ENCODE measurements at places on chromosomes 5 and 9. TPM values are rescaled to one million over a fixed set of nuclear protein-coding genes. Genes with fewer than 3 reads are reported as not detected.

DNA sequence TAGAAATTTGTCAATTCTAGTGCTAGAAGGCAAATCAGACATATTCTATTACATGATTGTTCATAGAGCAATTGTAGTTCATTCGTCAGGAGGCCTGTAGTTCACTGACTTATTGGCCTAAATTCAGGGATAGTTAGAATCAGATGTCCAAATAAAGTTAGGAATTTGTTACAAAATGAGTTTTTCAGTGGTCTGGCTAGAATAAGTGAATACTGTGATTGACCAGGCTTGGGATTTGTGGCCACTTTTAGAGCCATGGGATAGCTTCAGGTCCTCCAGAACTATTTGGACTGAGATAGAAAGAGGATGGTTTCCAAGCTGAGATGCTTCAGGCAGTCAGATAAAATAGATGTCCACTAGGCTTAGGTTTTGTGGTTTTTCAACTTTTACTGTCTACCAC lies 199.1 kb upstream of the MPDZ start:
- H3K4me3 ChIP-seq, result no peak overlapping the region
- H3K27ac ChIP-seq, result no peak overlapping the region
- DNase-seq, result no peak
- H3K36me3 ChIP-seq, result peaks cover 19% of the 10 kb centered on the region
- peaks cover 11% of the 10 kb centered on the region for H3K4me1 ChIP-seq

DNA sequence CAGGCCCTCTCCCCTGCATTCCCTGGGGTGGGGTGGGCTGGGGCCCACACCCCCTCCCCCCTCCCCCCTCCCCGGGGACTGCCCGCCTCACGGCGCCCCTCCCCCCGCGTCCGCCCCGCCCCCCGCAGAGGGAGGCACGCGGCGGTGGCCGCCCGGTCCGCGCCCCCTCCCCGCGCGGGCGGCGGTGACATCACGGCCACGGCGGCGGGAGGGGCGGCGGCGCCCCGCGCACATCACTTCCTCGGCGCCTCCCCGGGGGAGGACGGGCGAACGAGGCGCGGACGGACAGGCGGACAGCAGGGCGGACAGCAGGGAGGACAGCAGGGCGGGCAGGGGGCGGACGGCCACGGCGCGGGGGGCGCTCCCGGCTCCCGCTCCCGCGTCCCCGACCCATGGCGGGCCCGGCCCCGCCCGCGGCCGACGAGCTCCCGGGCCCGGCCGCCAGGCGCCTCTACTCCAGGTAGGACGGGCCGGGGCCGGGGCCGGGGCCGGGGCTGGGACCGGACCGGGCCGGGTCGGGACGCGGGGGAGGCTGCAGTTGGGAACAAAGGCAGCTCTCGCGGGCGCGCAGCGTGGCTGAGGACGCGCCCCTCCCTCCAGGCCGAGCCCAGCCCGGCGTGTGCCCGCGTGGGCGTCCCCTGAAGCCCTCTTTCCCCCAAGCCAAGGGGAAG lies at the start of gene GPSM1:
Gene GPSM1, plus strand, starts transcription at position 236 of the 671 bp plus-strand sequence. Its CDS starts 157 bp downstream, at position 393.
- H3K27ac ChIP-seq, result peak within 1 kb of the TSS; percentile 90
- no peaks in the 10 kb centered on the region for H3K36me3 ChIP-seq
- H3K4me1 ChIP-seq, result peaks cover 27% of the 10 kb centered on the region
- H3K4me3 ChIP-seq, result peak within 1 kb of the TSS; percentile 83
- peaks cover under 1% of the 10 kb centered on the region for H3K27me3 ChIP-seq

GRCh38 chr5:11467588-11467987 lies 436.7 kb downstream of the CTNND2 start:
- H3K27ac ChIP-seq, result no peak overlapping the region
- peaks cover 4% of the 10 kb centered on the region for H3K4me1 ChIP-seq
- no peaks in the 10 kb centered on the region for H3K36me3 ChIP-seq
- no peak for DNase-seq

GRCh38 chr9:70113403-70114022 lies 69.9 kb downstream of the MAMDC2 start:
- H3K4me3 ChIP-seq, result no peak overlapping the region
- H3K27me3 ChIP-seq, result no peaks in the 10 kb centered on the region
- H3K27ac ChIP-seq, result peak overlapping the region; percentile 38
- H3K36me3 ChIP-seq, result peaks cover 34% of the 10 kb centered on the region
- peaks cover 62% of the 10 kb centered on the region for H3K4me1 ChIP-seq

ECM2 gene
- 34.2 TPM for total RNA-seq

FOXD4L5 gene
- 0.51 TPM for total RNA-seq

Measured in chondrocyte (in vitro differentiated cells).